ENCODE measurements at places on chromosomes 5 and 9.

GRCh38 chr5:95817430-95817829 is 5.1 kb downstream of the GLRX start:
- H3K27ac ChIP-seq: peak overlapping the region; percentile 49
- H3K4me3 ChIP-seq: no peak overlapping the region
- DNase-seq: no peak
- H3K4me1 ChIP-seq: peaks cover 45% of the 10 kb centered on the region

DNA sequence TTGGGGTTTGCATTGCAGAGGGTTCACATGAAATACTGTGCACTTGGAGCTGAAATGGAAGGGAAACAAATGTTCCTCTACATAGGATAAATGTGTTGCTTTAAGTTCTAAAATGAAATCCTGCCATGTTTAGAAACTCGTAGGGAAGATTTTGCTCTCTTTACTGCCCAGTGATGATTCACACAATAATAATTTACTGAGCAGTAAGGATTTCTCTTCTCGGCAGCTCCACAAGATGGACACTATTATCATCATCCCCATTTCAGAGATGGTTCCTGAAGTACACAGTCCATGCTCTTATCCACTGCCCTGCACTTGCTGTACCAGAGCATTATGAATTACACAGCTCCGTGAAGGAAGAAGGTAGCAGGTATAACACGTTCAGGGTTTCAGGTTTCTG is 4.1 kb downstream of the HACD4 start:
- no peak overlapping the region for H3K4me3 ChIP-seq
- H3K36me3 ChIP-seq: peaks cover 8% of the 10 kb centered on the region
- no peak overlapping the region for H3K27ac ChIP-seq
- H3K27me3 ChIP-seq: no peaks in the 10 kb centered on the region

GRCh38 chr5:167720259-167720658 is 571.2 kb upstream of the WWC1 start:
- H3K27me3 ChIP-seq: peaks cover 1% of the 10 kb centered on the region
- H3K36me3 ChIP-seq: no peaks in the 10 kb centered on the region
- no peak for DNase-seq
- peaks cover 12% of the 10 kb centered on the region for H3K4me1 ChIP-seq
- H3K4me3 ChIP-seq: no peak overlapping the region

DNA sequence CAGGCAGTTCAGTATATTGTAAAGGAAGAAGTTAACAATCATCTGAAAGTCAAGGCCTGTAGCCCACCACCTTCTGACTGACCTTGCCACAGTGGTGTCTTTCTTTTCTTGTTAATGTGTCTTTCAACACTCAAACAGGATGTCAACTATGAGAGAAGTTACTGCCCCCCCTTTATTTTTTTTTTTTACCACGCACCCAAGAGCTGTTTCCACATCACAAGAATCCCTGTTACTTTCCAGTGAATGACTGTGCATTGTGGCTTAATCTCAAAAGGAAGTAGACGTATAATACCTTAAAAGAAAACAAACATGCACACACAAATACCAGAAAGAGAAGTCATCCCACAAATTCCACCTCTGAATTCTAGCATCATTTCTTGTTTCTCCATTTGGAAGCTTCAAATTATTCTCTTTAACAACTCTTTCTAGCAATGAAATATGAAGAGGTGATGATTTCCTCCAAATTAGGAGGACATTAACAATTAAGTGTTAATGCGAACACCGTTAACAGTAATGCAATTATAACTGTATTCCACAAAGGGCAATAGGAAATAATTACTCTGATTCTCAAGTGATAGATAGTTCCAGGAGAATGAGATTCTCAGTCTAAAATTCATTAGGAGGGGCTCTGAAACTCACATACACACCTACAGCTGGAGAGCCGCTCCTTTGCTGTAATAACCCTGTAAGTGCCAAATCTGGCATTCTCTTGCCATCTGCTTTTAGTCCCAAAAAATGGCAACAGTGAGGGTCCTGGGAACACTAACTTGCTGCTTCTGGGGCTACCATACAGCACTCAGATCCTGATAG is 201.0 kb downstream of the EFNA5 start:
- no peaks in the 10 kb centered on the region for H3K27me3 ChIP-seq
- no peaks in the 10 kb centered on the region for H3K36me3 ChIP-seq
- H3K4me3 ChIP-seq: no peak overlapping the region
- DNase-seq: no peak
- H3K4me1 ChIP-seq: peaks cover 34% of the 10 kb centered on the region
- H3K27ac ChIP-seq: peak overlapping the region; percentile 28

GRCh38 chr5:133926489-133927299 is 41.7 kb downstream of the C5orf15 start:
- H3K27me3 ChIP-seq: peaks cover 1% of the 10 kb centered on the region
- H3K4me1 ChIP-seq: peaks cover 10% of the 10 kb centered on the region
- H3K4me3 ChIP-seq: no peak overlapping the region

- H3K27ac ChIP-seq: no peak overlapping the region
- DNase-seq: no peak
- no peak overlapping the region for H3K4me3 ChIP-seq
These were observed 554.8 kb upstream of the MEF2C start for GRCh38 chr5:89437450-89438435.

GRCh38 chr9:77922591-77922990 is 109.0 kb downstream of the GNAQ start:
- H3K36me3 ChIP-seq: peaks cover 2% of the 10 kb centered on the region
- H3K4me3 ChIP-seq: no peak overlapping the region
- no peaks in the 10 kb centered on the region for H3K27me3 ChIP-seq
- H3K27ac ChIP-seq: no peak overlapping the region
- no peak for DNase-seq
- peaks cover 18% of the 10 kb centered on the region for H3K4me1 ChIP-seq

GRCh38 chr5:74630453-74631066 is 10.0 kb downstream of the ENC1 start:
- peaks cover 54% of the 10 kb centered on the region for H3K36me3 ChIP-seq
- peak overlapping the region; percentile 64 for H3K4me3 ChIP-seq
- no peak for DNase-seq
- H3K27me3 ChIP-seq: no peaks in the 10 kb centered on the region
- H3K27ac ChIP-seq: no peak overlapping the region

GRCh38 chr5:173823721-173824567 is 64.2 kb upstream of the CPEB4 start:
- H3K27me3 ChIP-seq: peaks cover 2% of the 10 kb centered on the region
- H3K4me1 ChIP-seq: peaks cover 14% of the 10 kb centered on the region
- H3K27ac ChIP-seq: peak overlapping the region; percentile 21
- no peak overlapping the region for H3K4me3 ChIP-seq
- DNase-seq: no peak
- H3K36me3 ChIP-seq: peaks cover 5% of the 10 kb centered on the region

GRCh38 chr9:92735636-92736562 is 28.7 kb downstream of the BICD2 start:
- H3K4me1 ChIP-seq: peaks cover 14% of the 10 kb centered on the region
- DNase-seq: no peak
- H3K36me3 ChIP-seq: no peaks in the 10 kb centered on the region
- H3K27me3 ChIP-seq: peaks cover 6% of the 10 kb centered on the region
- H3K4me3 ChIP-seq: no peak overlapping the region

DNA sequence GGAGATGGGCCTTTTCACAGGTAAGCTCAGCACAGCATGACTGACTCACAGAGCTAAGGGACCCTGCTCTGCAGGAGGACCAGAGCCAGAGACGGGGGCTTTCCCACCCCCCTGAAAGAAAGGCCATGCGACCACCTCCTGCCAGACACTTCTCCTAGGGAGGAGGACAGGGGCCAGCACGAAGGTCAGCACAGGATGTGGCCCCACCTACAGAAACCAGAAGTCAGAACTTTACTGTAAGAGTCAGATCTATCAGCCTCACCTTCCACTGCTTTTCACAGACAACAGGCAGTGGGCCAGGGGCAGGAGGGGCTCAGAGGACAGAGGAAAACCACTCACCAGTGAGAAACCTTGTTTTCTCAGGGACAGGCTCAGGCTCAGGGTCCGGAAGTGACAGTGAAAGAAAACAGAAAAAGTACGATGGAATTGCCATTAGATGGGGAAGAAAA is 37.9 kb downstream of the CCNJL start:
- peak overlapping the region; percentile 19 for H3K27ac ChIP-seq
- no peak for DNase-seq
- no peaks in the 10 kb centered on the region for H3K27me3 ChIP-seq
- H3K36me3 ChIP-seq: peaks cover 32% of the 10 kb centered on the region
- peaks cover 38% of the 10 kb centered on the region for H3K4me1 ChIP-seq
- no peak overlapping the region for H3K4me3 ChIP-seq

Measured in endothelial cell (in vitro differentiated cells).